ENCODE measurements at places on chromosomes 7 and 10.

GRCh38 chr10:116653885-116654284 lies 33.1 kb downstream of the PNLIPRP2 start:
- no peak for DNase-seq

DNA sequence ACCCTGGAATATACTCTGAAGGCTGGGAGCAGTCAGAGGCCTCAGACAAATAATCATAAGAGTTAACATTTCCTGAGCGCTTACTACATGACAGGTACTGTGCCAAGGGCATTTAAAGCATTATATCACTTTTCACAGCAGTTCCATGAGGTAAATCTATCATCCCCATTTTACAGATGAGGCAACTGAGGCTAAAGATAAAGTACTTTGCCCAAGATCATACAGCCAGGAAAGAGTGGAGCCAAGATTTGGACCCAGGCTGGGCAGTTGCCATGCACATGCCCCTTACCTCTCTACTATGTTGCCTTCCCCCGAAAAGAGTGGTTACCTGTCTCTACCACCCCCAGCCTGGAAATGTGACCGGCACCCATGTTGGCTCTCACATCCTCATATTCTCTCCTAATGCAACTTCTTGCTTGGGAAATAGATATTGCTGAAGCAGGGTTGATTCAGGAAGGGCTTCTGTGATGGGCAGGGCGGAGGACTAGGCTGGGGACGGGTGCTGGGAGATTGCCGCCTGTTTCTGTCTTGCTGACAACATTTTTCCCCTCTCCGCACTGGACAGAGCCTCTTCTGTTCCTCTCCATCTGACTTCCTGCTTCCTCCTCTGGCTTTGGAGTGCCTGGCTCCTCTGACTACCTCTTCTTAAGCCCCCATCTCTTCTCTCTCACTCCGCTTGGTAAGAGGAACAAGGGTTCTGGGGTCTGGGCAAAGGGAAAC lies 13.8 kb downstream of the SMO start:
- no peak for DNase-seq

- DNase-seq, result no peak
Measured at GRCh38 chr10:125982260-125982948, 86.0 kb downstream of the FANK1 start.

GRCh38 chr10:56928714-56929113 lies 567.7 kb upstream of the ZWINT start:
- DNase-seq, result no peak

DNA sequence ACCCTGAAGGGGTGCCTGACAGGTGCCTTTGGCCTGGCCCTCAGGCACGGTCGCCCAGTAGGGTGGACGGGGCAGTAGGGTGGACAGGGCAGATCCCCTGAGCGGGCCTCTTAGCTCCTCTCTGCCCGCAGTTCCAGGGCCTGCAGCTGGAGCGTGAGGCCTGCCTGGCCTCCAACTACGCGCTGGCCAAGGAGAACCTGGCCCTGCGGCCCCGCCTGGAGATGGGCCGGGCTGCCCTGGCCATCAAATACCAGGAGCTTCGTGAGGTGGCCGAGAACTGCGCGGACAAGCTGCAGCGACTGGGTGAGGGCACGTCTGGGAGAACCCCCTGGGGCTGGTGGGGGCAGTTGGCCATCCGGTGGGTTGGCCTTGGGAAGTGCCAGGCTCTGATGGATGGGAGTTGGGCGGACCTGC lies 1.7 kb downstream of the VPS37D start:
- DNase-seq, result no peak

DNA sequence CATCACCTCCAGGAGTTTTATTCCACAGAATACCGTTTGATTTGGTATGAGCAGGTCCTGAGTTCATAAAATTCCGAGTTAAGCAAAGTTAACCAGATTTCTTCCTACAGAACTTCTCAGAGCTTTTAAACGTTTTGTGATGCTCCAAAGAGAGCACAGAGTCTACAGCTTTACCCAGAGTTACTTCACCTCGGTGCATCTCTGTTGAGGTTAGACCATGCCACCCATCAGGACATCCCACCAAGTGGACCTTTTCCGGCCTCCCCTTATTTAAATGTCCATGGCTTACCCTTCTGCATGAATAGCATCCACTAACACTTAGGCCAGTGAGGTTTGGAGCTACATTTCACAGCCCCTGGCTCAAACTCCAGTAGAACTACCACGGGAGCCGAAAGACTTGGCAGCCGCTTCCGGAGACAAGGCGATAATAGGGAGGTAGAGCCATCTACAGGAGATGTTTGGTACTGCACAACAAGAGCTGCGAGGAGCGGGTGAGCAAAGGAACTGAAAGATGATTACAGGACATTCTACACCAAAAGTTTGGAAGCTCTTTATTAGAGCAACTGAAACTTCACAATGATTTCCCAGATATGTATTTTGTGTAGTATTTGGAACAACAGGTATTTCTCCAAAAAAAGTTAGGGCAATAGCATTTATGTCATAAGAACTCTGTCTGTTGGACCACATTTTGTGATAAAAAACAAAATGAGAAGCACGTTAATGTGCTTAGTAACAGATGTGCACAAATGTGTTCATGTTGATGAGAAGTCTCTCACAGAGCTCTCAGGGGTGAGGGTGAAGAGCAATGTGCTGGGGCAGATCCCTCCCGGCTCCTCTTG lies 174.7 kb downstream of the HERPUD2 start:
- no peak for DNase-seq

DNA sequence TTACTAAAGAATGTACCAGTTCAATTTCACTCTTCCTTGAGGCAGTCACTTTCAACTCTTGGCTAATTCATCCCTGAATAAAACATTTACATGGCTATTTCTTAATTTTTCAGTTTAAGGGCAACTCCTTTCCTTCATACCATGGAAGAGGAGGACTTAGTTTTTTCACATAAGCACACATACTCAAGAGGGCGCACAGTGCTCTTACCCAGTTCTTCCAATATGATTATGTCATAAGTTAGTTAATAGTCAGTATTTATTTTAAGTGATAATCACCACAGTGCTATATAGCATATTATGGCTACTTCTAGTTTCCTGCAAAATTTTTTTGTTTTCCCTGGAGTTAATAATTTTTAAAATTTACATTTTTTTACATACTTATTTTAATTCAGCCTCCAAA lies 58.6 kb downstream of the SND1 start:
- DNase-seq, result no peak

DNA sequence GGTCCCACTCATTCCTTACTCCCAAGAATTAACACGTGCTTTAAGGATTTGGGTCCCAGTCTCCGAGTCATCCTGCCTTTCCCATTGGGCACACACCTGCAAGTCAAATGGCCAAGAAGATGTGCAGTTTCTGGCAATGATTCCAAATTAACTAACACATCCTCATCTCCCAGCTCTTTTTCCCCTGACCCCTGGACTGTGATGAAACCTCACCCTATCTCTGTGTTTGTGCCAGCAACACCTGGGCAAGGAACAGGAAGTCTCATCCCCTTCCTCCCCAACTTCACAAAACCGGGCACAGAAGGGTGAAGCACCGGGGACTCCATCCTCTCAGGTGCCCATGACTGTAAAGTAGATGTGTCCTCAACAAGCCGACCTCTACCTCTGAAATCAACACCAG lies 54.8 kb downstream of the PLXNA4 start:
- no peak for DNase-seq

DNA sequence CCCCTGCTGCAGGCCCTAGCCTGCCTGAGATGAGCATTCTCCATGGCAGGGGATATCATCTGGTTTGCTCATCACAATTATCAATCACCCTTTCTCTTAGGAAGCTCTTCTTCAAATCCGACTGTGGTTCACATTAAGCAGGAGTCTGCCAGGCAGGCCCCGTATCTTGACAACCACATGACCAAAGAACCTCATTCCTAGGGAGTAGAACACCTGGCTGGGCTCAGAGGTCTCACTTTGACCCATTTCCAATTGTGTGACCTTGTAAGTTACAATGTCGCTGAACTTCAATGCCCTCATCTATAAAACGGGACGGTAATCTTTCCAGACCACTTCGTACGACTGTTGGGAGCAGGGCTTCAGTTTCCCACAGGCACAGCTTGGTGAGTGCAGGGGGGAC lies 156.4 kb upstream of the PCBD1 start:
- no peak for DNase-seq

DNA sequence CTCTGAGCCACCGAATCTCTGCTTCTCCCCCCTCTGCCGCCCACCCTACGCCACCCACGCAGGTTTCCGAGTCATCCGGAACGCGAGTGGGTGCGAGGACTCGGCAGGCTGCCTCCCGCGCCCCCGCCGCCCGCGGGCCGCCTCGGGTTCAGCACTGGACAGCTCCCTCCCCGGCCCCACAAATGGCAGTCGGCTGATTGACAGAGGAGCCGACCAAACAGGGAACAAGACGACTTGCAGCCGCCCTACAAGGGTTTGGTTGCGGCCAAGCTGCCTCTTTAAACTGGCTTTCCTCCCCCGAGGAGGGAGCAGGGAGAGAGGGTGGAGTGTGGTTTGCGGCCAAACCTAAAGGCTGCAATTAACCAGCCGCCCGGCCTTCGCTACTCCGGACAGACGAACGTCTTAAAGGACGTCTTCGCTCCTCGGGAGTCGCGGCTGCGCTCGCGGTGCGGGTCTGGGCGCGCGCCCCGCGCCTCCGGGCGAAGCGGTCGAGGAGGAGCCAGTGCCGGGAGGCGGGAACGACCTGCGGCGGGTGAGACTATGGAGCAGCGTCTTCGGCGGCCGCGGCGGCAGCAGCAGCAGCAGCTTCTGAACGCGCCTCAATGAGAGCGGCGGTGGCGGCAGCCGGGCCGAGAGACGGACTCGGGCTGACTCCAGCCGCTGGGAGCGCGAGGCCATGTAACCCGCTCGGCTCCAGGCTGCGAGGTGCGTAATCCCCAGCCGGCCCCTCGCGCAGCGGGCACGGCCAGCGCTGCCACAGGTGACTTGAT lies at the start of gene GPR158:
GPR158 (plus strand) TSS at position 541 of the 770 bp plus-strand sequence. CDS start 420 bp downstream, outside the sequence.
- DNase-seq, result peak; percentile 82

GRCh38 chr7:154960063-154960790 lies 42.7 kb downstream of the PAXIP1 start:
- DNase-seq, result no peak

GRCh38 chr7:16670021-16670420 lies 24.0 kb downstream of the BZW2 start:
- no peak for DNase-seq

DNA sequence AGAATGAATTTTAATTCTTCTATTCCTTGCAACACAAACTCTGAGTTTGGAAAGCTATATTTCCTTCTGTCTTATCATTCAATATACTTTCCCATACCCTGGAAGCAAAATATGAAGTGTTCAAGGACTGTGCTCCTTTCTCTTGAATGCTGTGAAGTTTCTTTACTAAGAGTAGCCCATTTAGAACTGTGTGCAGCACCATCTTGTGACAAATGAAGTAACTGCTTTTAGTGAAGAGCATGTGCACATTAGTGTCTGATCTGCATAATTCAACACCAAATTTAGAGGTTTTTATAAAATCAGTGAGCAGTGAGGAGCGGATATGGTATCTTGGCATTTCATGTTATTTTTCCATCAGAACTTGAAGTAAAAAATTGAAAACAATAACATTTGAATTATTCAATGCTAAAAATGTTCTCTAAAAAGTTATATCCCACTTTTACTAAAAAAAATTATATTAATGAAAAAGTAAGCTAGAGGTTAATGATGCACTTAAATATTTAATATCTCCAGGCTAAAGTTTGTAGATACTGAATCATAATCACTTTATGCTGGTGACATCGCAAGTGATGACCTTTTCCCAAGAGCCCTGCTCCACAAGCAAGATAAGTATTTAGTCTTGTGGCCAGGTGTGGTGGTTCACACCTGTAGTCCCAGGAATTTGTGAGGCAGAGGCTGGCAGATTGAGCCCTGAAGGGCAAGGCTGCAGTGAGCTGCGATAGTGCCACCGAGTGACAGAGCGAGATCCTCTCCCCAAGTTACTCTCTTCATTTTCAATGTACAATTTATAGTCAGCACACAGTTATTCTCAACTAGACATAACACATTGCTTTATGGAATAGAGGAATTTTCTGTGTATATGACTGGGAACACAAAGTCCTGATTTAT lies 108.8 kb upstream of the PCLO start:
- DNase-seq, result no peak

- no peak for DNase-seq
Measured at GRCh38 chr7:70525991-70526390, 606.0 kb upstream of the GALNT17 start.

DNA sequence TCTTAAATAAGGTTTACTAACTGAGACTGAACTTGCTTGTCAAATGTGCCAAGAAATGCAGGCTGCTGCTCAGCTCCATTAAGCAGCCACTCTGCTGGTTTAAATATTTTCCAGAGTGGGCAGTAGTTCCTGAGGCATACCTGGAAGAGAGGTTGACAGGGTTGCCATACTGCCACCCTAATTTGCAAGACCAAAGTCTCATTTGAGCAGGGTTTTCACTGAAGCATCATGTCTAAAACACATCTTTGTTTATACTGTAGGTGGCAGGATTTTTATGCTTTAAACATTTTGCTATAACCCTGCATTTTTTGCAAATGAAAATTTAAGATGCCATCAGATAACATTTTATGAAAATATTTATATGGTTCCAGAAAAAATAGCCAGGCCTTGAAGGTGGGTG lies 618.0 kb upstream of the LRRTM3 start:
- no peak for DNase-seq

- no peak for DNase-seq
Measured at GRCh38 chr7:82382276-82382675, 61.3 kb downstream of the CACNA2D1 start.

DNA sequence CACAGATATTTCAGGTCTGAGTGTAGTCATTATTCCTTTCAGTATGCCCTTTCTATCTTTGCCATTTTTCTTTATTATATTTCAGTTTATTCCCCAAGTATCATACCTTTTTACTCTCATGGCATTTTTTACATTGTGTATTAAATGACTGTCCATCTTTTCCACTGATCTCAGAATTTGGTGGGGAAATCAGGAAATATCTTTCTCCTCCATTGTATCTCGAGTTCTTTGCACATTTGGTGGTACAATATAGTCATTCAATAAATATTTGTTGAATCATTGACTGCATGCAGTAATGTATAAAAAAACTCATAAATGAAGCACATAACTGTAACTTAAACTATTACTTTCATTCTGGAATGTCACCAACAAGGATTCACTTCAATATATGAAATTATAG lies 354.7 kb downstream of the HGF start:
- no peak for DNase-seq

DNA sequence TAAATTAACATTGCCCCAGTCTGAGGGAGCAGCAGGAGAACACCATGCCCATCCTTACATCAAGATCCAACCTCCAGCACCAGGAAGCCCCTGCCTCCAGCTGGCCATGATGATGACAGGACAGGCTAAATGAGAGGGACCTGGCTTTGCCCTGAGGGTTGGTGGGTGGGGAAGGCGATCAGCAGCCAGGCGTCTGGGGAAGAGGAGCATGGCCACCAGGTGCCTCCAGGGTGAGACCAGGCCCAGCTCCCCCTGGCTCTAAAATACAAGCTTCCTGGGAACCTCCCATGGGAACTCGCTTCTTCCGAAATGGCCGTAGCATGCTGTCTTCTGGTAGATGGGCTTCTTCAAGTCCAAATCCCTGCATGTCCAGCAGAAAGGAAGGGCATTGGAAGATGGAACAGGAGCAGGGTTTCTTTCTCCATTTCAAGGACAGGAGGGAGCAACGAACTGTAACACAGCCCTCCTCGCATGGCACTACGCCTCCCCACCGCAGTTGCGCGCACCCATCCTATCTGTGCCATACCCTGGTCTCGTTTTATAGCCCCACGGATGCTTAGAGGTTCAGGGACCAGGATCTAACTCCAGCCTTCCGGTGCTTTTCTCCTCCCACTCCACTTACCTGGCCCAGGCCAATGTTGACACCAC lies 15.8 kb downstream of the MAT1A start:
- no peak for DNase-seq

- no peak for DNase-seq
Measured at GRCh38 chr7:38070718-38071117, 107.3 kb upstream of the STARD3NL start.

- no peak for DNase-seq
Measured at GRCh38 chr10:15625261-15625660, 94.5 kb downstream of the ITGA8 start.
